ENCODE measurements at places on chromosomes 4 and X.

DNA sequence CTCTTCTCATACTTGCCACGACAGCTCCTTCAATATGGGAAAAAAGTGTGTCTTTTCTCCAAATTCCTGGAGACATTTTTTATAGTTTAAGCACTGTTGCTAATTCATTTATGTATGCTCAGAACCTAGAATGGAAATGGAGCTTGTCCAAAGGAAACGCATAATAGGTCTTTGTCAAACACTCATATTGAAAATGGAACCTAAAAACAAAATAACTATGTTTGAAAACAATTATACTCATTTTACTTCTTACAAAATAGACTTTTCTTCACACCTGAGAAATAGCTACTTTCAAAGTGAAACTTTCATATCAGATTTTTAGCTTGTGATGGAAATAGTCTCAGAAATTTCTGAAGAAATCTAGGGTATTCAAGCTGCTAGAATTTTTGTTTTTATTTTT is 529.7 kb upstream of the BOD1L1 start:
- DNase-seq: no peak

DNA sequence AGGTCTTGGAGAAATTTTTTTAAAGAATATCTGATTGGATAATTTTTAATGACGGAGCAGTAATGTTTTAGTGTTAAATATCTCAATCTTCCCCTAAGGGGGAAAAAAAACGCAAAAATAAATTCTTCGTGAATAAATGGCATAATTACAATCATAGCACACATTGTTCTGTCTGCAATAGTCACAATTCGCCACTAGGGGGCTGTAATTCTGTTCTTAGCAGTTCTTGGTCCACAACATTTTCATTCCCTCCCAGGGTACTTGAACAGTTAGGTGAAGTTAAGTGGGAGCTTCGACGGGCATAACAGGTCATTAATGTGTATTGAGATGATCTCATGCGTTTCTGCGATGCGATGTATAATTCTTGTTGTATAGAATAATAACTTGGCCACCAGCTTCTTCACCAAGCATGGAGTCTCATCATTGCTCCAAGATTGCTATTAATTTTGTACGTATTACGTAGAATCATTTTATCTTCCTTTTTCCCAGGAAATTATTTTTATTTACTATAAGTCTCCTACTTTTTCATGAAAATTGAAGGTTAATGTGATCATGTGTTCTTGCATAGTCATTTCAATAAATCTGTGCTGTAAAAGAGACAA is 27.2 kb downstream of the HTR2C start:
- DNase-seq: no peak

DNA sequence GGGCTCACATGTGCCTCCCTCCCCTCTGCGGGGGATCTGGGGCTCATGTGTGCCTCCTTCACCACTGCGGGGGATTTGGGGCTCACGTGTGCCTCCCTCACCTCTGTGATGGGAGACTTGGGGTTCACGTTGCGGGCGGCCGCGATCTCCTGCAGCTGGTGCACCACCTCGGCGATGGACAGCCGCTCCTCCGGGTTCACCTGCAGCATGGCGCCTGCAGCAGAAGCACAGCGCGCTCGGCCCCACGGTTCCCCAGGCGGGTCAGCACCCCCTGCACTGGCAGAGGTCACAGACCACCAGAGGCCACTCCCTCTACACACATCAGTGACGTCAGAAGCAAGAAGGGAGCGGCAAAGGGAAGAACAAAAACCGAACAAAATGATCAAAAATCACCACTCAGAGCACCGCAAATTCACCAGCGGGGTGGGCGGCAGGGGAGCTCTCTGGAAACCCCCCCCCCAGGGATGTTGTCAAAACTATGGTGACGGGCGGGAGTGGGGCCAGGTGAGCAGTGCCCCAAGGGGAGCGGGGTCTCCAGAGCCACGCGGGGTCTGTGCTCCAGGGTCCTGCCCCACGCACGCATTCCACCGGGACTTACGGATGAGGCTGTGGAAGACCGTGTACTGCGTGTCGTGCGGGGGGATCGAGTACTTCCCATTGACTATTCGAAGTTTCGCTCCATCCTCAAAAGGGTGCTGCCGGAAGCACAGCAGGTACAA is 38.7 kb downstream of the GAK start:
- no peak for DNase-seq

GRCh38 chr4:129403848-129404247 is 307.9 kb downstream of the C4orf33 start:
- DNase-seq: no peak

DNA sequence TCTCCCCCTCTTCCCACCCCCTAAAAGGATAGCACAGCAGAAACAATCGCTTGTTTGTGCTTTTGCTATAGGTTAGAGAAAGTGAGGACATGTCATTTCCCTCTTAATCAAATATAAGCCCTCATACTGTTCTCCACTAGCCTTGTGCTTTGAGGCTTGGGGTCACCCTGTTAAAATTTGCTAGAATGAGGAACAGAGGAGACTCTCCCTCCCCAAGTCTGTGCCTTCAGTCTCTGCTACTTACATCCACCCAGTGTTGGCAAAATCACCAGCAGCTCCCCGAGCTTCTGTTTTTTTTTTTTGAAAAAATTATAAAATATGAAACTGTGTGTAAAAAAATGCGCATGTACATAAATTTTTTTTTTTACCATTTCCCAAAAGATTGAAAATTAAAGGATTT is 19.3 kb downstream of the KLF3 start:
- no peak for DNase-seq

- DNase-seq: no peak
Measured at GRCh38 chrX:153564047-153564606, 34.8 kb downstream of the CCNQ start.

GRCh38 chr4:17702641-17703040 is 78.8 kb downstream of the FAM184B start:
- peak; percentile 40 for DNase-seq

DNA sequence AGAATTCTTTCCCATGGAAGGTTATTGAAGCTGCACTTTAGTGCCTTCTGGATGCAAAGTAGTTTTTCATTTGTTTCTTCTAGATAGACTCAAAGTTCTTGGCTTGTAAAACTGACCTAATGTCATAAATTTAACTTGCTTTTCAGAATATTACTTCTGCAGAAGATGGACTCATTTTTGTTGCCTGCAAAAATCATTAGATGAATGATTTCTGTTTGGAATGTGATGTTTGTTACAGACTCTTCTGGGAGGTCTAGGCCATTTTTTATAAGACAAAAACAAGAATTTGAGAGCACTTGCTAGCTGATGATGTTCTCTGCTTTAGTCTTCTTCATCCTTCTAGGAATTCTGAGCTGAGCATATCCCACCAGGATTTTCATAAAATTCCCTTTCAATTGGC is 308.6 kb upstream of the GIMD1 start:
- no peak for DNase-seq

DNA sequence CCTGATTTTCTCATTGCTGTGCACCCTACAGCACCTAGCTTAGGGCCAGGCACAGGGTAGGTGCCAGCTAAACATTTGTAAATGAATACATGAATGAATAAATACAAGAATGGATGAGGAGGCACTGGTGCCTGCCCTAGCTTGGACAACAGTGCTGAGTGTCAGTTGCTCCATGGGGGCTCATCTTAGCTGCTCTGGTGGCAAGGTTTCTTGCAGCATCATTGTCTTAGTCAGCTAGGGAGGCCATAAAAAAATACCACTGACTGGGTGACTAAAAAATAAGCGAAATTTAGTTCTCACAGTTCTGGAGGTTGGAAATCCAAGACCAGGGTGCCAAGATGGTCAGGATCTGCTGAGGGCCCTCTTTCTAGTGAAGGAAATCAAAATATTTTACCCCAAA is 31.2 kb downstream of the TMEM31 start:
- DNase-seq: no peak

DNA sequence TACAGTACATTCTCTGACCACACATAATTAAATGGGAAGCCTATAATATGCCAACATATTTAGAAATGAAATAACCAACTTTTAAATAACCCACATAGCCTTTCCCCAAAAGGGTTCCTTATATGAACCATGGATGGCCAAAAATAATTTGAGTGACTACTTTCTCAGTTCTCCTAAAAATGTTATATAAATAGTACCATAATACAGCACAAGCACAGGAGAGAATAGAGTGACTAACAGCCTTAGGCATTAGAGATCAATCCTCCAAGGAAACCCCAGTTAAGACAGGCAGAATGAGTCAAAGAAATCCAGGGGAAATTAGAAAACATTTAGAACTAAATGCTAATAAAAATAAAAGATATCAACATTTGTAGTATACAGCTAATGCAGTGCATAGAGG is 50.2 kb downstream of the ANKRD17 start:
- DNase-seq: no peak

DNA sequence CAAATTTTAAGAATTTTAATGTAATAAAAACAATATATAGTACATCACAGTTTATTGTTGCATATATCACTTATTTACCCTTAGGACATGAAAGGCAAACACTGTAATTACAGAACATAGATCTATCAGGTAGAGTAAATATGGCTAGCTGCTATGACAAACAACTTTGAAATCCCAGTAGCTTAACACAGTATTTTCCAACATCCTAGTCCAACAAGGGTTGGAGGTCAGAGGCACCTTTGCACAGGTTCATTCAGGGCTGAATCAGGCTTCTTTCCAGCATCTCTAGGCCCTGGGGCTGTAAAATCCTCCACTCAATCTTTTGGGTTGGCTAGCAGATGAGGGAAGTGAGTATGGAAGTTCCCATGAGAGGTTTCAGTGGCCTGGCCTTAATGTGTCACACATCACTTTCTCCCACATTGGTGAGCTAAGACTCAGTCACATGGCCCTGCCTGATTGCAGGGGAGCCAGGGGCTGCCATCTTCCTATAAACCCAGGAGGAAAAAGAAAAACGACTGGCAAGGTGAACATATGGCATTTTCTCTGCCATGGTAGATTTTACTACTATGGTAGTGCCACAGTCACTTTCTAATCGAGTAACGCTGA is 32.9 kb downstream of the HERC6 start:
- no peak for DNase-seq

DNA sequence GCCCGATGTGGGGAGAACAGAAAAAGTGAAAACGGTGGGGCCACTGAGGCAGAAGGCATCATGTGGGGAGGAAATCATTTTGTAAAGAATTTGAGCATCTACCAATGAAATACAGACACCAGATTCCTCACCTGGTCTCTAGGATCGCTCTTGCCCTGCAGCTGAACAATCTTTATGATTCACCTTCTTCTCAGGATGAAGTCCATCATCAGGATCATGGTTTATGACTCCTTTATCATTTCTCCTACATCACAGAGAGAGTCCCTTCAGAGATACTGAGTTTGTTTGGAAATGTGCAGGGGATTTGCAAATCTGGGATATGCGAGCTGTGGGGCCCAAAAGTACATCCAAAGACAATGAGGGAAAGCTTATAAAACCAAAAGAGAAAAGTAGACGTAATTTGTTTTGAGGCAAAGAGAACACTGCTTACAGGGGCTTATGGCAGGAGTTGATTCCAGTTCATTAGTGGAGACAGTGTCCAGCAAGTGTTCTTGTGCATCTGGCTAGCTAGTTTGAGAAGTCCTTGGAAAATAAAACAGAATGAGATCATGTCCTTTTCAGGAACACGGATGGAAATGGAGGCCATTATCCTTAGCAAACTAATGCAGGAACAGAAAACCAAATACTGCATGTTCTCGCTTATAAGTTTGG is 15.3 kb upstream of the ANXA5 start:
- no peak for DNase-seq

GRCh38 chrX:154419688-154420401 is 8.5 kb downstream of the TAFAZZIN start:
- DNase-seq: peak; percentile 81

DNA sequence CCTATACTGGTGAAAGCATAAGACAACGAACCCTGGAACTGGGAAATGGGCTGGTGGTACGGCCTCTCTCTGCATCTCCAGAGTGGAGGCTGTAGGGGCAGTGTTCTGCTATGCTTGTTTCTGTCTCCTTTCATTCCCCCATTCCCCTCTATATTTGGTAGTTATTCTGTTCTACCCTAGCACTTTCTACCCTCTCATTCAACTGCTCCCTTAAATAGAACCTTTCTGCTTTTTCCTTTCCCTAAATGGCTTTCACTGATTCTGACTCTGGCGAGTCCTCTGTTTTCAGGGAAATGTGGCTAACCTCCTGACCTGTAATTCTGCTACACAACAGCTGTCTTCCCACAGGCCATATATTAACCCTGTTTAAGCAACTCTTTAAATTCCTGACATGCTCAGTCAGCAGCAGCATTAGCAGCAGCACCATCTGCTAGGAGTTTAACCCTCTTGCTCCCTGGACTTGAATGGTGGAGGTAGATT is 94.2 kb downstream of the CXCL13 start:
- DNase-seq: no peak

GRCh38 chr4:21011106-21011505 is 310.8 kb downstream of the PACRGL start:
- no peak for DNase-seq

DNA sequence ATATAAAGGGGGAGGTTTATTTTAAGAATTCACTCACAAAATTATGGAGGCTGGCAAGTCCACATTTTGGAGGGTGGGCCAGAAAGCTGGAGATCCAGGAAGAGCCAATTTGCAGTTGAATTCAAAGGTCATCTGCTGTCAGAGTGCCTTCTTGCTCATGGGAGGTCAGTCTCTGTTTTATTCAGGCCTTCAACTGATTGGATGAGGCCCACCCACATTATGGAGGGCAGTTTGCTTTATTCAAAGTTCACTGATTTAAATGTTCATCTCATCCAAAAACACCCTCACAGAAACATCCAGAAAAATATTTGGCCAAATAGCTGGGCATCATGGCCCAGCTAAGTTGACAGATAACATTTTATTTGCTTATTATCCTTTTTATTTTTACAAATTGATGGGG is 59.5 kb downstream of the SEPSECS start:
- no peak for DNase-seq

- DNase-seq: no peak
Measured at GRCh38 chr4:148857973-148858534, 415.8 kb upstream of the NR3C2 start.

- no peak for DNase-seq
Measured at GRCh38 chr4:142713282-142714030, 132.6 kb downstream of the INPP4B start.

- no peak for DNase-seq
Measured at GRCh38 chr4:113637363-113637762, 124.2 kb downstream of the CAMK2D start.

GRCh38 chrX:10259716-10260115 is 102.9 kb downstream of the CLCN4 start:
- DNase-seq: no peak

DNA sequence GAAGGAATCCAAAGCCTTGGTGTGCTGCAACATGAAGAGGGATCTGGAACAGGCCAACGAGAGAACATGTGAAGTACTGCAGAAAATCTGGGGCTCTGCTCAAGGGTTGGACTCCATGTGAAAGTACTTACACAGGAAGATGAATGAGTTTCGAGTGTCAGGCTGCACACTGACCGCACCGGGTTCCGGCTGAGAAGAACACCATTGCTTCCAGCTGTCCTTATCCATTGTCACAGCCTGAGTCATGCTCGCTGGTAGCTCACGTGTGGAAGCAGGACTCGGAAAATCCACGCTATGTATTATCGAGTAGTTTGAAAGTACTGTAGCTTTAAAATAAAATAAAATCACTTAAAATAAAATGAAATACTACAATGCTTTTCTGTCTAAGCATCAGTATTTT is 50.4 kb upstream of the TBL1X start:
- no peak for DNase-seq

GRCh38 chr4:154807042-154807630 is 26.1 kb downstream of the RBM46 start:
- DNase-seq: no peak
